ENCODE measurements at places on chromosomes 13 and 19. TPM values are rescaled to one million over a fixed set of nuclear protein-coding genes. Genes with fewer than 3 reads are reported as not detected.

DNA sequence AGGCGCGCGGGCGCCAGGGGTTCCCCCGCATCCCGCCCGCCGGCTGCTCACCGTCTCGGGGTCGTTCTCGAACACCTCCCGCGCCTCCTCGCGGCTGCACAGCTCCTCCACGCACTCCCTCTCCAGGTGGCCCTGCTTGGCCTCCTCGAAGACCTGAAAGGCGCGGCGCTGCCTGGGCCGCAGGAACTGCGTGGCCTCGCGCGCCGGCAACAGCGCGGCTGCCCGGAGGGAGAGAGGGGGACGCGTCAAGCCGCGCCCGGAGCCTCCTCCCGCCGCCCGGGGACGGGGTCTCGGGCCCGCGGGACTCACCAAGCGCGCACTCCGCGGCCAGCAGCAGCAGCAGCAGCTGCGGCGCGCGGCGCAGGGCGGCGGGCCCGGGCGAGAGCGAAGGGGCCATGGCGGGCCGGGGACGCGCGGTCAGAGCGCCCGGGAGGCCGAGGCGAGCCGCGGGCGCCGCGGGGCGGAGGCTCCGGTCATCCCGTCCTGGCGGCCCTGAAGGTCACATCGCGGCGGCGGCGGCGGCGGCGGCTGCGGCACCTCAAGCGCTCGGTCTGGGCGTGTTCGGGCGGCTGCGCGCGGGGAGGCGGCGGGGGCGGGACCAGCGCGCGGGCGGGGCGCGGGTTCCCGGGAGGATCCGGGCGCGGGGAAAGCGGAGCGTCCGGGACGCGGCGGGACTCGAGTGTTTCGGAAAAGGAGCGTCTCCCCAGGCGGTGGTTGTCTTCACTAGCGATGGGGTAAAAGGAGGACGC, at the start of gene GAS6:
TSS of gene GAS6 (minus strand) at position 553 of the 749 bp plus-strand sequence. CDS start at position 397, 156 bp downstream.
- DNase-seq = peak; percentile 68

DNA sequence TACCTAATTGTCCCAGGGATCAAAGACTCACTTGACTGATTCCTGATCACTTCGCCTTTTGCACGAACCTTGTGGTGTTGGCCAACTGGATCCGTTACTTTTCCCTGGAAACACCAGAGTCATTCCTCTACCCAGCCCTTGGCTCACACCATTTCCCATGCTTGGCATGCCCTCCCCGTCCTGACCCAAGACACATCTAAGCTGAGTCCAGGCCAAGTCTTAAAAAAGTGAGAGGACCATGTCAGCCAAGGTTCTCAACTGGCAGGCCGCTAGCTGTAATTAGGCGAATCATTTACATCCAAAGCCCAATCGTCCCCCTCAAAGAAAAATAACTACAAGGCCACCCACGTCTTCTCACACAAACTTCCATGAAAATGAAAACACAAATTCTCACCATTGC, 11.5 kb downstream of the PLAUR start:
- DNase-seq = no peak

Gene ITGBL1
- total RNA-seq = 163 TPM

DNA sequence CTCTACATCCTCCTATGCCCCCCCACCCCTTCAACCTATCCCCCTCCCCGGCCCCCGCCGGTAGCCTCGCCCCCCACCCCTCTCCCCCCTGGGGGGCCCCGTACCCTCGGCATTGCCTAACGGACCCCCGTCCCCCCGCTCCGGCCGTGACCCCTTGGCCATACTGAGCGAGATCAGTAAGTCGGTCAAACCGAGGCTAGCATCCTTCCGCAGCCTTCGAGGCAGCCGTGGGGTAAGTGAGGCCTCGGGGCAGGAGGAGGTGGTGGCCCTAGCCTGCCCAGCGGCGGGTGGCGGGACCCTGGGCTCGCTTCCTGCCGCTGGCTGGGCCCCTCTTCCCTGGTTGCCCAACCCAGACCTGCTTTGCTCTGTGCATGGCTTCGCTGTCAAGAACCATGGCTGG, 6.5 kb downstream of the TRIP10 start:
- no peak for DNase-seq

DNA sequence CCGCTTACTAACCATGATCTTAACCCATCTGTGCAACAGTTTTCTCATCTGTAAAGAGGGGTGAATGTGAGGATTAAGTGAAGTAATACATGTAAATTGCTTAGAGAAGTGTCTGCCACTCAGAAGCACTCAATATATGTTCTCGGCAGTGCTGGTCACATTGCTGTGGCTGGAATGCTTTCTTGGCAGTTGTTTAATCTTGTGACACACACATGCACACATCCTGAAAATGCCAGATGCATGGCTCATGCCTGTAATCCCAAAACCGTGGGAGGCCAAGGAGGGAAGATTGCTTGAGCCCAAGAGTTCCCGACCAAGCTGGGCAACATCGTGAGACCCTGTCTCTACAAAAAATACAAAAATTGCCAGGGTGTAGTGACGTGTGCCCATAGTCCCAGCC, 4.9 kb upstream of the DMKN start:
- peak; percentile 92 for DNase-seq

All from LHCN-M2 (cell line).